Parietal lobe (tissue), 2 donors: ENCODE measurements at places on chromosomes 3 and 15. TPM values are rescaled to one million over a fixed set of nuclear protein-coding genes. Genes with fewer than 3 reads are reported as not detected.

The GNAT1 gene
- total RNA-seq: not detected

The CDHR4 gene
- total RNA-seq: not detected

The SLC28A1 gene
- not detected for total RNA-seq

The ZNF35 gene
- total RNA-seq: 42.3 TPM

The CHRM5 gene
- total RNA-seq: 0.63 TPM

The FANCD2OS gene
- total RNA-seq: not detected

The ZIC4 gene
- total RNA-seq: 1.3 TPM

The SST gene
- total RNA-seq: 16.6 TPM

The TMEM212 gene
- not detected for total RNA-seq

The TPRG1 gene
- 2.5 TPM for total RNA-seq

The MYLK gene
- total RNA-seq: 5.3 TPM

The RARRES1 gene
- total RNA-seq: 2.5 TPM

The MAGI1 gene
- 103 TPM for total RNA-seq

The CLEC3B gene
- total RNA-seq: 14.7 TPM

The SAMMSON gene
- not detected for total RNA-seq

The ROPN1B gene
- 0.94 TPM for total RNA-seq

The CLSTN2 gene
- 33.2 TPM for total RNA-seq

The SGO1 gene
- total RNA-seq: 4.1 TPM

The ATG3 gene
- total RNA-seq: 45.4 TPM

The IL16 gene
- total RNA-seq: 1.3 TPM

The ATP10A gene
- total RNA-seq: 2.5 TPM

The FYTTD1 gene
- total RNA-seq: 60.7 TPM

The CGNL1 gene
- total RNA-seq: 5.3 TPM
